ENCODE measurements at places on chromosomes 12 and 14.

- DNase-seq, result no peak
These were observed 223.2 kb upstream of the FAR2 start for GRCh38 chr12:28925719-28926376.

GRCh38 chr14:92314182-92314581 lies 8.8 kb upstream of the SLC24A4 start:
- no peak for DNase-seq

GRCh38 chr12:131093971-131094830 lies 140.5 kb downstream of the ADGRD1 start:
- no peak for DNase-seq

- DNase-seq, result no peak
These were observed 20.9 kb downstream of the HIP1R start for GRCh38 chr12:122855928-122856831.

DNA sequence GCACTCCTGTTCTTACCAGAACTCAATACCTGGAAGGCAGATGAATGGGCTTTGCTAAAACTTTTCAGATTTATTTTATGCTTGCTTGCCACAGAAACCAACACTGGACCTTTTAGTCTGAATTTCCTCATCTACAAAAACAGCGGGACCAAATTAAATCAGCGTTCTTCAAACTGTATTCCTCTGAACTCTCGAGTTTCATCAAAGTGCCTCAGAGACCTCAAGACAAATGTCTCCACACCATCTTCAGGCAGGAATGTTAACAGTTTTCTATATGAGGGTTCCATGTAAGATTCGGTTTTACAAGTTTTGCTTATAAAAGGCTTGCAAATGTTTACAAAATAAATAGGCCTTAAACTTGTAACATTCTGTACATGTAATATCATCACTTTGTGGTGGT lies 74.6 kb downstream of the MED13L start:
- no peak for DNase-seq

GRCh38 chr12:26037615-26038220 lies 79.2 kb downstream of the RASSF8 start:
- DNase-seq, result no peak

- DNase-seq, result no peak
These were observed 43.1 kb upstream of the GPHB5 start for GRCh38 chr14:63361790-63362189.

DNA sequence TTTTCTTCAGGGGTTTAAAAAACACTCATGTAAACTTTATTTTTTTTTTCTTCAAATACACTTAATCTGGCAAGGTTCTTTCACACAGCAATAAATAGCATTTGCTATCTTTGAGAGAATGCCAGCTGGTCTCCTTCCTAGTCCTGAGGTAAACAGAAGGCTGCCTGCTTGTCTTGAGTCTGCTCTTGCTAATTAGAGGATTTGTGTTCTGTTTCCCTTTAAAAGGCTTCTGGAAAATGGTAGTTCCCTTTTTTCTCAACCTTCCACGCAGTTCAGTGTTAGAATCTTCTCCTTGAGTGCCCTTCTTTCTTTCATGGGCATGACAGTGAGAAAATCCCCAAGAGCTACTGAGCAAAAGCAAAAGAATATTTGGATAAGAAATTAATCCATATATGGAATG lies 92.3 kb upstream of the DCN start:
- DNase-seq, result no peak

- DNase-seq, result no peak
These were observed 15.0 kb upstream of the MDM2 start for GRCh38 chr12:68792952-68793351.

- no peak for DNase-seq
These were observed 266.7 kb upstream of the HMGA2 start for GRCh38 chr12:65557438-65558181.

DNA sequence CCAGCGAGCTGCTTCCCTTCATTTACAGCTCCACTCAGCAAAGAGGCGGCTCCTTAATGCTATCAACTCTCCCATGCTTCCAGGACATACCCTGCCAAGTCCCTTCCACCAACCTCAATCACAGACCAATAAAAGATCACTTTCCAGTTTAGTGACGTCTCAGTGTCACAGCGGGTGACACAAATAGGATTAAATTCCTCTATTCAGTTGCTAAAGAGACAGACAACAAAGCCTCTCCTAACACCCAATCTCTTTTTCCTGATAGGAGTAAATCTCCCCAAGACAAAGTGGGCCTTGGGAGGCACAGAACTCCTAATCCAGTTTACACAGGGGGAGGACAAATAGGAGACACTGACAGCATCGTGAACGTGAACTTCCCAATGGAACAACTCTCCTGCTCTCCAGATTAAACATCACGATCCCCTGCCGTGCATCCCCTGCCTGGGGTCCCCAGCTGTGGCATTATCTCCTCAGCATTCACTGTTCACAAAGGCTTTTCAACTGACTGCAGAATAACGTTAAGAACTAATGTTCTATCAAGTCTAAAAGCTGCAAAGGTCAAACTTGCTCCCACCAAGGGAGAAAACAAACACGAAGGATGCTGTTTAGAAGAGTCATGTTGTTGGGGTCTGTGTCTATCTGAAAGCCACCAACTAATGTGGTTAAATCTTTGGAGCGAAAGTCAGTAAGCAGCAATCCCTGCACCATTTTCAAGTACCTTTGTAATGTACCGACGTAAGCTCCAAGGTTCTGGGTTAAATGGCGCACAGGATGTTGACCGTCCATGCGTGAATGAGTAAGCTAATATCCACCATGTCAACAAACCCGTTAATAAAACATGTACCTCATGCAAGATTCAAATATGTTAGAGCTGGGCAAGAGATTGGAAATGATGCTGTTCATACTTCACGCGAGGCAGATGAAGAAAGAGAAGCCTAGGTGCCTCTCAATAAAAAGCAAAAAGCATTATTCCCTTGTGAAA lies 31.5 kb downstream of the TMEM132D start:
- no peak for DNase-seq

DNA sequence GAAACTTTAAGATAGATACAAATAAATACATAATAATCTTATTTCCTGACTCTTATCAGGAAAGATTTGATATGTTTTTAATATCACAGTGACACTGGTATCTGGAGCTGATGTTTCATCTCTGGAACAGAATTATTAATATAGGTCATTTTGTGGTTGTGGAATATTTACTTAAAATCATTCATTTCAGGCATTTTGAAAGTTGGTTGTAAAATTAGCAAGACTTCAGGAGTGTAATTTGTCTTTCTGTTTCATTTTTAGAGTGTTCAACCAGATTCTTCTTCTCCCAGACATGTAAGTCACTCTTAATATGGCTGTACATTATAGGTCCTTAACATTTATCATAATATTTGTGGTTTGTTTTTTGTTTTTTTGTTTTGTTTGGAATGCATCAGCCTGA lies 115.7 kb downstream of the PCNX1 start:
- DNase-seq, result no peak

GRCh38 chr12:115481141-115481540 lies 796.4 kb downstream of the MED13L start:
- DNase-seq, result no peak

DNA sequence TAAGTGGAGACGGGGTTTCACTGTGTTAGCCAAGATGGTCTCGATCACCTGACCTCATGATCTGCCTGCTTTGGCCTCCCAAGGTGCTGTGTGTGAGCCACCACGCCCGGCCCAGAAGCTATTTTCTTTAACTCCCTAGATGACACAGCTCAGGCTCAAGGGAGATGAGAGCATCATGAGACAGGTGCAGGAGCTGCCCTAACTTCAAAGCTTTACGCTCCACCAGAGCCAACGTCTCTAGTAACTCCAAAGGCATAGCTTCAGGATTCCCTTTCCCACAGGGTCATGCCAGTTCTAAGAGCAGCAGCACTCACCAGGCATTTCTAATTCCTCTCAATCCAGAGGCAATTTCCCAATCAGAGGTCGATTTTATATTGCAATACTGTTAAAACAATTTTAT lies 21.0 kb downstream of the NDUFA12 start:
- no peak for DNase-seq

DNA sequence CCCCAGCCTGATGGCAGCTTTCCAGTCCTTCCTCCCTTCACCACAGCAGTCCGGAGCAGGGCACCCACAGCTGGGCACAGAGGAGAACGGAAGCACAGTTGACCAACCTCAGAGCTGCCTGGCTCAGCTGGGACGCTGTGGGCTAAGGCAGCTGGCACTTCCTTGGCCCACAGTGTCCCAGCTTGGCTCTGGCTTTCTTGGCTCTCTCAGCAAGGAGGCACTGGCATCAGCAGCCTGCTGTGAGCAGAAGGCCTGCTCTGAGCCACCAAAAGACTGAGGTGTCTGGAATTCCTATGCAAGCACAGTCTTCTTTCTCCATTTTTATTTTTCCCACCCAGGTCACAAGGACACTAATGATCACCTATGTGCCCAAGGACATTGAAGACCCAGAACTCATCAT lies 32.6 kb downstream of the NGB start:
- no peak for DNase-seq

DNA sequence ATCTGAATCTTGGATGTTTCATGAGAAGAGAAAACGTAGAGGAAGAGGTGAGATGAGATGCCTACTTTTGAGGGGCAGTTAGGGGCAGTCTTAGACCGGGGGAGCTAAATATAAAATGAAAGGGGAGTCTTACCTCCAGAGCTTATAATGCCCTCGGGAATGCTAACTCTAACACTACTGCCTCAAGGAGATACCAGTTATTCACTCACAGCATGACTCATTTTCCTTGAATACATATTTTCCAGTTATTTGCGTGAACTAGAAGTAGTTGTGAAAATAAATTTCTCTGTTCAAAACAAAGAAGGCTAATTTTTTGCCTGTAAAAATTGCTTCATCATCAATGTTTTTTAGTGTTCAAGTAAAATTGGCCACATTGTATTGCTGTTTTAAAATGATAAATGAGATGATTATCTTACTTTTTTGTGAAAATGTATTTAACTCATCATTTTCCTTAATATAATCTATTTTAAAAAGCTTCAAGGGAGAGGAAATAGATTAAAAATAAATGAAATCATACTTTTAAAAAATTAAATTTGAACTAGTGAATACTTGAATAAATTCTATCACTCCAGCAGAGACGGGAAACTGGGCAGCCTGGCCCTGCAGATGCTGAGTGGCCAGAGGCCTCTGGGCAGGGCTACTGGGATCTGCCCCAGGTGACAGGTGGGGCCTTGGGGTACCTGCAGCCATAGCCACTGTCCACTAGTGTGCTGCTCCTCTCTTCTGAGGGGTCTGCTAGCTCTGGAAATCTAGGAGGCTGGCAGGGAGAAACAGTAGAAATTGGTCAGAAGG lies 339.3 kb downstream of the EGLN3 start:
- DNase-seq, result no peak

DNA sequence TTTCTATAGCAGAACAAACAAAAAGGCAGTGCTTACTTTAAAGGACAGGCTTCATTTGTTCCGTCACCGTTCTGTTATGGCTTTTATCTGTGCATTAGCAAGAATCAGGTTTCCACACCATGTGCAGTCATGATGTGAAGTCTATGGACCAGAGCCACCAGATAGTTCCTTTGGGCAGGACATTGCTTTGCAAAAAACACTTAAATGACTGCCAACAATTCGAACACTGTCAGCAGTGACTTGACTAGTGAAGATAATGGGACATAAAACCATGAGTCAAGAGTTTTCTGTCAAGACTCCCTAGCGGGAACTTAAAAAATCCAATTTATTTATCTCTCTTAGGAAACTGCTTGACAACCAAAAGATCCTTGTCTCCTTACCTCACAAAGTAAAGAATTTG lies 80.3 kb downstream of the NKX2-1 start:
- DNase-seq, result no peak

GRCh38 chr12:116933091-116933490 lies 22.3 kb downstream of the FBXW8 start:
- no peak for DNase-seq

All from stimulated activated CD4-positive, alpha-beta T cell treated with anti-CD3 and anti-CD28 coated beads, Interleukin-4, amount 100 ng/mL, for 4 hours (primary cell).